NCI-H1930 (cell line): ENCODE measurements at places on chromosomes 12 and 14.
A peak's percentile ranks its signal among the peaks of the same experiment; 100 is the strongest.

DNA sequence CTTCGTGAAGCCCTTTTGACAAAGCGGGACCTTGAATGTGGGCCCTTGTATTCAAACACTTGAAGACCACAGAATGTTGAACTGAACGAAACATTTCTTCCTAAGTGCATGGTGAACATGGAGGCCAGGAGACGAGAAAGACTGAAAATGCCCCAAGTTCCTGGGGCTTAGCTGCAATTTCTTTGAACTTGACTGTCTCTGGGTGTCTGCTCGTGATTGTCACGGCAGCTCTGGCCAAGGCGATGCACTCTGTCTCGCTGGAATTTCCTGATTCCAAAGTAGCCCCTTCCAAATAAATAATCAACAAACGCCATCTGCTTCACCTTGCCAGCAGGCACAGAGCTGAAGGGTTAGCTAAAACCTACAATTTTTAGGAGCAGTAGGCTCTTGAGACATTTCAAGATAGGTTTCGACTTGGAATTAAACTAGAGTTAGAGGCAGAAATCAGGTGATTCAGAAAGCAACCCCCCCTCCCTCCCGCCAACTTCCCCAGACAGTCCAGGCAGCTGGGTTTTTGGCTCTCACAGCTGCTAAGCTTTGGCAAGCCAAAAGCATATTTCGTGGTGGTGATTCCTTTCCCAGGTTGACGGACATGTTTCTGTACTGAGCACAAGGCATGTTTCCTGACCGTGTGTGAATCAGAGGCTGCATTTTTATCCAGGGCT is 13.5 kb upstream of the IRF2BPL start:
- no peak for DNase-seq

- no peak for DNase-seq
These were observed 1.1 kb downstream of the KMT5A start for GRCh38 chr12:123384994-123385376.

- no peak for DNase-seq
These were observed 798 bp upstream of the RASAL1 start for GRCh38 chr12:113136128-113136989.

DNA sequence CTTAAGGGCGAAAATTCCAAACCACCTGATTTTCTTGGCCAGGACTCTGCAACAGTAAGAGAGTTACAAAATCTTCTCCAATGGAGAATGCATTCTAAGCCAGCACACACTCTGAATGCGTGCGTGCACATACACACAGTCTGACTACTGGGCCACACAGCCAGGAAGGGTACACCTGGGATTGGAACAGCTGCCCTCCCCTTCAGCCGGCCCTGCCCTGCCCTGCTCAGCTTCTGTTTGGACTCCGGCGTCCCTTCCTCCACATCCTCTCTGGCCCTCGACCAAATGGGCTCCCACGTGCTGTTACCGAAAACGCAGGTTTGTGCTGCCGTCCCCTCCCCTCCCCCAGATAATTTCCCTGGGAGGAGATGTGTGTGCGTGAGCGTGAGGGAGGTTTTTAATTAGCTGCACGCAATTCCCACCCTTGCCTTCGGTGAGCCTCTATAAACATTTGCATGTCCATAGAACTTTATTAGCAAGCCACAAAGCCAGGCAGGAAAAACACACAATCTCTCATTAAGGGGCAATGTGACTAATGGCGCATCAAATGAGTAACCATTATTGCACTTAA is 43.0 kb downstream of the CCNK start:
- no peak for DNase-seq

DNA sequence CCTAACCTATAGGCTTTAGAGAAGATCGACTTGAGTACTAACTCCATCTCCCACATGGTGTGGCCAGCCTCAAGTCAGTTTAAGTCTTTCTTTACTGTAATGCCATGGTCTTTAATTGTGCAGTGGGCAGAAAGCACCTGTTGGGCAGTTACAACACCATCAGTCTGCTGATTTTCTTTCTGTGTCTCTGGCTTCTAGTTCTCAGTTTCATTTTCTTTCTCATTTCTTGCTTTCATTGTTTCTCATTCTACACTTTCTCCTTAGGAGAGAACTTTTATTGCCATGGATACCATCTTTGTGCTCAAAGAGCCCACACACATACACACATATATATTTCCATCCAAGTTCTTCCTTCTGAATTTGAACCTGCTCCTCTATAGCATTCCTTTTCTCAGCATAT is 96.1 kb upstream of the SLC16A7 start:
- DNase-seq = no peak

- peak; percentile 24 for DNase-seq
These were observed 2.2 kb upstream of the NXPH4 start for GRCh38 chr12:57214398-57214781.

DNA sequence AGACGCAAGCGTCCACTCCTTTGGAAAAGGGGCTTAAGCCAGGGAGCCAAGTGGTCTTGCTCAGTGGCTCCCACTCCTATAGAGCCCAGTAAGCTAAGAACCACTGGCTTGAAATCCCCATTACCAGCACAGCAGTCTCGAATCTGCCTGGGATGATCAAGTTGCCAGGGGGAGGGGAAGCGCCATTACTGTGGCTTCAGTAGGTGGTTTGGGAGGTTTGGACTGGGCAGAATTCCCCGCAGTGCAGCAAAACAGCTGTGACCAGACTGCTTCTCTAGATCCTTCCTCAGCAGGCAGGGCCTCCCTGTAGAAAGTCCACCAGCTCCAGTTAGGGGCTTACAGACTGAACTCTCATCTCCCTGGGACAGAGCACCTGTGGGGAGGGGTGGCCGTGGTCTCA is 115.4 kb downstream of the TMEM117 start:
- no peak for DNase-seq
